ENCODE measurements at places on chromosomes 3 and 15.
A peak's percentile ranks its signal among the peaks of the same experiment; 100 is the strongest.

DNA sequence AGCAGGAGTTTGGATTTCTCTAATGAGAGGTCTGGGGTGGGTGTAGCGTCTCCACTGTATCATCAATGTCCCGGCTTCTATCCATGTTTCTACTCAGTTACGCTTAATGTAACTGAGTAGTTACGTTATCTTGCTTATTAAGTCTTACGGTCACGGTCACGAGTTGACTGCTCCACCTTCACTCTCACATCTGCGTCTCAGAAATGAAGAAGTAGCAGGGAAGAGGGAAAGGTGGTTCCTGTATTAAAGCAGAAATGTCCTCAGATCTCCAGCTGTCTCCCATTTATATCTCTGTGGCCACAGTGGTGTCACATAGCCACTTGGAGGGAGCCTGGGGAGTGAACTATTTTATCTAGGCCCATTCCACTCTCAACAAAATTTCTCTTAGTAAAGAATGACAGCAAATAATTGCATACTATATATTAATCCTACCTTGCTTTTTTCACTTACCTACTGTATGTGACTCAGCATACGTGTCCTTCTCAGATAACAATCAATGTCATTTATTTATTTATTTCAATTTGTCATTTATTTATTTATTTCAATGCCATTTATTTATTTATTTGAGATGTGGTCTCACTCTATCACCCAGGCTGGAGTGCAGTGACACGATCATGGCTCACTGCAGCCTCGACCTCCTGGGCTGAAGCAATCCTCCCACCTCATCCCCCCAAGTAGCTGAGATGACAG lies 39.7 kb upstream of the RNU6-1 start:
- DNase-seq = no peak

GRCh38 chr3:63037116-63037515 lies 161.9 kb upstream of the CADPS start:
- DNase-seq = no peak

- DNase-seq = peak; percentile 6
Observed at GRCh38 chr3:170621256-170621655, 35.4 kb upstream of the SLC7A14 start.

GRCh38 chr3:183824761-183825455 lies 469 bp downstream of the MAP6D1 start:
- DNase-seq = no peak

DNA sequence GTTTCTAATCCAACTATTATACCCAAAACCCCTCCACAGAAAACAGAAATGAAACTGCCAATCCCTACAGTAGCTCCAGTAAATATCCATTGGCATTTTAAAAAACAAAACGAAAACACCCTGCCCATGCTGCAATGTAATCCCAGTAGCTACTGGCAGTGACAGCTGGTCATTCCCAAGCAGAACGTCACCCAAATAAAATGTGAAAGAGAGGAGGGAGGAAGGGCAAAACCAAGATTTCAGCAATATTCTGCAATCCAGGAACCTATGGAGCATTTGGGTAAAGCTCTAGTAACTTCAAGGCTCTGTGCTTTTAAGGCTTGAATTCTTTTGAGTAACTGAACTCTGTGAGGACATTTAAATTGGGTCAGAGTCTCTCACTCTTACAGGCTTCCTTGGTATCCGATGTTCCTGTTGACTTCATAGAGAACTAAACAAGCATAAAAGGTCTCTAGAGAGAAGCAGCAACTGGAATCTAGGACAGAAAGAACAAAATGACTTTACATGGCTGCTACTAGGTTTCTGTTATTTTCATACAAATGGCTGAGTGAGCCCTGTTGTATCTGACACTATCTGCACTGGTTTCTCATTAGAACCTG lies 136.2 kb downstream of the TNIK start:
- DNase-seq = no peak

DNA sequence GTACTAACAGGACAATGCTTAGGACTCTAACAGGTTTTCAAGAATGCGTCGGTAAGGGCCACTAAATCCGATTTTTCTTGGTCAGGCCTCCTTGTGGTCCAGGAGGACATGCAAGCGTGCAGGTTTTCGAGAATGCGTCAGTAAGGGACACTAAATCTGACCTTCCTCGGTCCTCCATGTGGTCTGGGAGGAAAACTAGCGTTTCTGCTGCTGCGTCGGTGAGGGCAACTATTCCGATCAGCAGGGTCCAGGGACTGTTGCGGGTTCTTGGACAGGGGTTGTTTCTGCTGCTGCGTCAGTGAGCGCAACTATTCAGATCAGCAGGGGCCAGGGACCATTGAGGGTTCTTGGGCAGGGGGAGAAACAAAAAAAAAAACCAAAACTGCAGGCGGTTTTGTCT lies 7.8 kb upstream of the UBP1 start:
- DNase-seq = no peak

DNA sequence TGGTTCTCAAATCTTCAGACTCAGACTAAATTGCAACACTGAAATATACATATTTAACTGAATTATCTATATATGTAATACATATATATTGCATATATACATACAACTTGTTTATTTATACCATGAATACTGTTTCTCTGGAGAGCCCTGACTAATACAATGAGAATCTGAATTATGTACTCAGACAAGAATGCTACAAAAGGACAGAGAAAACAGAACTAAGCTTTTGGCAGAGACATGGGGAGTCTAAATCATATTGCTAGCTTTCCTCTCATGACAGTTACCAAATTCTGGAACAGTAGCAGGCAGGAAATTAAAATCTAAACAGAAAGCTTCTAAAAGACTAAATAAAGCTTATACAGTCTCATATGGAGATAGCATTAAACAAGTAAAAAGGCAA lies 142.4 kb upstream of the KCNMB2 start:
- peak; percentile 69 for DNase-seq

DNA sequence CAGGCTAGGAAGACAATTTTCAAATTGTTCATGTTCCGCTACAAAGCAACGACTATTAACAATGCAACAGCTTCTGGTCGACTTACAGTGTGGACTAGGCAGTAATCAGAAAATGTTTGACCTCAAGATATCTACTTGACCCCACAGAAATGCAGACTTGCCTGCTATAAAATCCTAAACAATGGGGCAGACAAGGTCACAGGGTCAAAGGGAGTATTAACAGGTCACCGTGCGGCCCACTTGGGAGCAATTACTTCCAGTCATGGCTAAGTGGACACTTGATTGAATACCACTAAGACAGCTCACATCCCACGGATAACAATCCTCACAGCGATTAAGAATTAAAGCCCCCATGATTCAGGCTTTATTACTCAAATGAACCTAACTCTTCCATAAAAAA lies 58.9 kb downstream of the FOXP1 start:
- DNase-seq = no peak

DNA sequence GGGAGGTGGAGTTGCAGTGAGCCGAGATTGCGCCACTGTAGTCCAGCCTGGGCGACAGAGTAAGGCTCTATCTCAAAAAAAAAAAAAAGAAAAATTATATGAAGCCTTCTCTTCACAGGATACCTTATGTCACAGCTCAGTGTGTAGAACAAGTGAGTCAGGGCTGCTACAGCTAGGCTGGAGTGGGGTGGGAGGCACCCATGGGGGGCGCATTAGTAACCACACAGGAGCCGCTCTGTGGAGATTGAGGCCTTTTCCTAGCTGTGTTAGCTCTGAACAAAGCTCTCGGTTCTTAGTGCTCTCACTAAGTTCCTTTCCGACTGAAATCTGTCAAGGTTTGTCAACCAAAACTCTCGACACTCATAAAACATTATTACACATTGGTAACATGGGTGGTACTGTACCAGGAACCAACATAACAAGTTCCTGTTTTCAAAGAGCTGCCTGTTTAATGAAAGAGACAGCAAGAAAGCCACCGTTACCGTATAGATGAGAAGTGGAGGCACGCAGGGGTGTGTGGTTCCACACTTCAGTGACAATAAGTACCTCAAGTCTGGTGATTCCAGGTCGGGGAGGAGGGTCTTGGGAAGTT lies 4.5 kb downstream of the LRRC31 start:
- DNase-seq = no peak

Measured in bronchial epithelial cell (primary cell).